ENCODE measurements at places on chromosomes 1 and 21.
A peak's percentile ranks its signal among the peaks of the same experiment; 100 is the strongest.

- DNase-seq = no peak
Observed at GRCh38 chr21:39313042-39313570, 326 bp downstream of the BRWD1 start.

GRCh38 chr1:222995620-222996309, 147.3 kb downstream of the TLR5 start:
- DNase-seq = no peak

DNA sequence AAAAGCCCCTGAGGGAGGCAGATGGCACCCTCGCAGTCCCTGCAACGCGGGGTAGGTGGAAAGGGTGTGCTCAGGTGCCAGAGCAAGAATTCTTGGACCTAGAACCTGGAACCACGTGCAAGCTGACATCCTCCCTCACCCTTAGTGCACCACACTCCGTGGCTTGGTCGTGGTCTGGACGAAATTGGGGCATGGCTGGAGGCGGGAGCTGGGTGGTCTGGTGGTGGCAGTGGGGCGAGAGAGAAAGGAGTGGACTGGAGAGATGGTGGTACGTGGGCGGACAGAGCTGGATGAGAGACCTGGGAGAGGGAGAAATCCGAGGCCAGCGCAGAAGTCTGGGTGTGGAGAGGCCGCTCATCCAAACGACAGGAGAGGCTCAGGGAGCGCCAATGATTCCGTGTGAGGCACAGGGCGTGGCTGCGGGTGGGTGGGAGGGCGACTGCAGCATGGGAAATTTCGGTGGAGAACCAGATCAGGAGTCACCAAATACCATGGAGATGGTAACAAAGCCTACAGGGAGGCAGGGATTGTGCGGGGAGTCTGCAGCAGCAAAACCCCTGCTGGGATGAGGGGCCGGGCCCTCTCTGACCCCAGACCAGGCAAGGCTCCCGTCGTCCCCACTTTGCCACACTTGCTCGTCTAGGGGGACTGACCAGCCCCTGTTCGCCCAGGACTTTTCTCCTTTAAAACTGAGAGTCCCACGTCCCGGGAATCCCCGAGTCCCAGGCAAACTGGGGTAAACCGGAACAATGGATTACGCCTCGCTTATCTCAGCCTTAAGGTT, 31.9 kb downstream of the CDCP2 start:
- no peak for DNase-seq

- no peak for DNase-seq
Observed at GRCh38 chr1:84096176-84096575, 47.9 kb upstream of the PRKACB start.

- no peak for DNase-seq
Observed at GRCh38 chr1:152535774-152536173, 21.5 kb downstream of the CRCT1 start.

DNA sequence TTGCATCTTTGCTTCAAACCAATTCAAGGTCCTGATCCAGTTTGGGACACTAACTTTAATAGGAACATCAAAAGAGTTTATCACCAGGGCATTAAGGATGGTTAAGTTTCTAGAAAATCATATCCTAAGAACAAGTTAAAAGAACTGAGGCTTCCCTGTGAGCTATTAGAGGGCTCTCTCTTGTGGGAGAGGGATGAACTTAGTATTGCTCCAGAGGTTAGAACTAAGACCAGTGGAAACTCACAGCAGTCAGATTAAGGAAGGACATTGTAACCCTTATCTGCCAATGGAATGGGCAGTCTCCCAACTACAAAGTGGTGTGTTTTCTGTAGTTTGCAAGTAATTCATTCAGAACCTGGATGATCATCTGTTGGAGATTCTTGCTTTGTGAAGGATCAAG, 36.8 kb downstream of the UBE2U start:
- no peak for DNase-seq

- DNase-seq = no peak
Observed at GRCh38 chr21:35249636-35250035, 200.5 kb upstream of the RUNX1 start.

DNA sequence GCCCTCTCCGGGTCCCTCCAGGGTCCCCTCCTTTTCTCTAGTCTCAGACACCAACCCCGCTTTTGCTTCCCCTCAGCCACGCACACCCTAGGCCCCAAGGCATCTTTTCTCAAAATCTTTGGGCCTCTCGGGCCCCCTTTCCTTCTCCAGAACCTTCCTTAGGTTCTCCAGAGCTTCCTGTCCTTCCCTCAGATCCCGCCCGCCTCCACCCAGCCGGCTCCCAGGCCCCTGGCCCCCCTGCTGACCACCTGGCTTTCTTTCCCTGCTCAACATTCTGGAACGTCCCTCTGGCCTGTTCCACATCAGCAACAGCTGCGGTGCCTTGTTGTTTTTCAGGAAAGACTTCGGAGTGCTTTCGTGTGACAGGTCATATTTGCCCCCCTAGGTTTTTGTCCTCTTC, 1.2 kb downstream of the ZDHHC18 start:
- DNase-seq = no peak

DNA sequence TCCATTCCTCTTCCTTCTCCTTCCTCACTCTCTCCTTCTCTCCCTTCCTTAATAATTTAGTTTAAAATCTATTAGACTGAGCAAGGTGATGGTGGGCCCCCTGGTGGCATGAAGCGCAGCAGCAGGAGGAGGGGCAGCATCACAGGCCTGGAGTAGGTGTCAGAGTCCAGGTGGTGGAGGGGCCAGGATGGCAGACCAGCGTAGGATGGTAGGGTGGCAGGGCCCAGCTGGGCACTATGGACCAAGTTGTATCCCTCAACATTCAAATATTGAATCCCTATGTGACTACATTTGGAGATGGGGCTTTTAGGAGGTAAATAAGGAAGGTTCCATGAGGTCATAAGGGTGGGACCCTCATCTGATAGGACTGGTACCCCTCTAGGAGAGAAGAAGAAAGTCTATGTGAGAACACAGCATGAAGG, 61.0 kb downstream of the WDR4 start:
- DNase-seq = peak; percentile 32

- DNase-seq = no peak
Observed at GRCh38 chr21:28473530-28474220, 519.0 kb downstream of the LTN1 start.

DNA sequence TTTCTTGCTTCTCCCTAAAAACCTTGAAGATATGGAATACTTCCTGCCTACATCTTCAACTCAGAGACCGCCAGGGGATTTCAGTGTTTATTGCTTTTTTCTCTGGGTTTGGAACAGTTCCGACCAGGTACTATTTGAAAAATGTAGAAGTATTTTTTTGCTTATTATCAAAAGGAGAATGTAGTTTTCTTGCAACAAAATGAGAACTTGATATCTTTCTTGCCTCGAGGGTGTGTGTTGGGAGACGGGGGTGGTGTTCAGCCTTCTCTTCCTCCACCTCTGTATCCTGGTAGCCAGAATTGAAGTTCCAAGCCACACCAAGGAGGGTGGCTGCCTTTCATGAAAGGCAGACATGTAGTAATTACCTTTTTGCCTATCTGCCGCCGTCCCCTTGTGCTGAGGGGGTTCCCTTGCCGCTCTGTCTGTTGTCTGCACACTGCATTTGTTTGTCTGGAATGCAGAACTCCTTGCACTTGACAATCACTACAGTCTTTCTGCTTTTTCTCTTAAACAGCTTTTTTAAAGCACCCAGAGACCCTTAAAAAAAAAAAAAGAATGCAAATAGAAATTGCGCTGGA, 212.1 kb downstream of the PBX1 start:
- DNase-seq = no peak

- DNase-seq = no peak
Observed at GRCh38 chr1:193516755-193517388, 330.5 kb upstream of the B3GALT2 start.

- no peak for DNase-seq
Observed at GRCh38 chr1:94799206-94799605, 21.0 kb upstream of the SLC44A3 start.

DNA sequence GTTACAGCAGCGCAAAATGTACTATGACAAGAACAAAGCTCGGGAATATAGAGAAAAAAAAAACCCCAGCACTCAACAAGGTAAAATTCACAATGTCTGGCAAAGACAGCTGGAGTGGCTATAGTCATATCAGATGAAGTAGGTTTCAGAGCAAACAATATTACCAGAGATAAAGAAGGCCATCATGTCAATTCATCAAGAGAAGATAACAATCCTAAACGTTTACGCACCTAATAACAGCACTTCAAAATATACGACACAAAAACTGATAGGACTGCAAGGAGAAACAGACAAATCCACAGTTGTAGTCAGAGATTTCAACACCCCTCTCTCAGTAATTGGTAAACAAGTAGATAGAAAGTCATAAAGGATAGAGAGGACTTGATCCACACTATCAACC, 455.2 kb downstream of the PTPRU start:
- no peak for DNase-seq

GRCh38 chr1:15639931-15640330, 22.7 kb downstream of the DDI2 start:
- DNase-seq = no peak

DNA sequence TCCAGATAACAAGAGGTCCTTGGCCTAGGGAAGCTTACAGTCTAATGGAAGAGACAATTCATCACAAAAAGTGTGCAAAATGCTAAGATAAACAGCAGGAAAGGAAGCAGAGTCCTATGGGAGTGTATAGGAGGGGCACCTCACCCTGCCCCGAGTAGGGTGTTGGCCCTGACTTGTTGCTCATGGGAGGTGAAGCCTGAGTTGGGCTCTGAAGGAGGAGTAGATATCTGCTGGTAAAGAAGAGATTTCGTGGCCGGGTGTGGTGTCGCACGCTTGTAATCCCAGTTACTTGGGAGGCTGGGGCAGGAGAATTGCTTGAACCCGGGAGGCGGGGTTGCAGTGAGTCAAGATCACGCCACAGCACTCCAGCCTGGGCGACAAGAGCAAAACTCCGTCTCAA, 18.6 kb upstream of the GPR37L1 start:
- DNase-seq = no peak

DNA sequence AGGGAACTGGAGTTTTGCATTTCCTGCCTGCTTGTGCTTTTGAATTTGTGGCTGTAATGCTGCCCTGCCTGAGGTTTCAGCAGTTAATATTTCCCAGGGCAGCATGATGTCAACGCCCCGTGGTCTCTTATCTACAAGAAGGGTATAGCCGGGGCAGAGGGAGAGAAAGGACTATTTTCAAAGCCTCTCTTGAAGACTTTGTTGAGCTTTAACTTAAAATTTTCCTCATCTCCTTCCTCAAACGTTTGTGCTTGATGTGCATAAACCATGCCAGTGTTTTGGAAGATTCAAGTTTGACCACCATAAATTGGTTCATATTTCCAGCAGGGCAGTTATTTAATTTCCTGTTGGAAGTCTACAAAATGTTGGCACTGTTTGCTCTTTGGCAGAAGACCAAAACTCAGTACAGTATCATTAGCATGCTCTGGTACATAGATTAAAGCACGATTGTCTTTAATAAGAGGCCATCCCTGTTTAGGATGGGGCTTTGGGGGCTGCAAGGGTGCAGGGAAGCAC, 43.4 kb downstream of the ROR1 start:
- no peak for DNase-seq

GRCh38 chr1:225872075-225872430, 10.1 kb downstream of the TMEM63A start:
- DNase-seq = no peak

GRCh38 chr1:47711848-47712492, 274.1 kb downstream of the FOXD2 start:
- no peak for DNase-seq

DNA sequence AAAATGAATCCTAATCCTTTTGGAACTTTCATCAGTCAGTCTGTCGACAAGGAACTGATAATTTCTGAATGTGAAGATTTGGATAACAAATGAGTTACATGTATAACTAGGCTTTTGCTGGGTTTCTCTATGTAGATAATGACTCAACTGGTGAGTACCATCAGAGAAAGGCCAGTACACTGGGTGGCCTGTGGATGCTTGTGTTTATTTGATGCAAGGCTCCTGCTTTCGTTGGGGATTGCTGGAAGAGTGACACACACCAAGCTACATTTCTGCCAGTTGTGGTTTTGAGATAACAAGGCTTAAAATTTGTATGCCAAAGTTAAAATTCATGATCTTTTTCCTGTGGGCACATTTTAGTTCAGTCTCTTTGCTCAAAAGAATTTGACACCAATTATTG, 115.7 kb upstream of the UBE2U start:
- no peak for DNase-seq

DNA sequence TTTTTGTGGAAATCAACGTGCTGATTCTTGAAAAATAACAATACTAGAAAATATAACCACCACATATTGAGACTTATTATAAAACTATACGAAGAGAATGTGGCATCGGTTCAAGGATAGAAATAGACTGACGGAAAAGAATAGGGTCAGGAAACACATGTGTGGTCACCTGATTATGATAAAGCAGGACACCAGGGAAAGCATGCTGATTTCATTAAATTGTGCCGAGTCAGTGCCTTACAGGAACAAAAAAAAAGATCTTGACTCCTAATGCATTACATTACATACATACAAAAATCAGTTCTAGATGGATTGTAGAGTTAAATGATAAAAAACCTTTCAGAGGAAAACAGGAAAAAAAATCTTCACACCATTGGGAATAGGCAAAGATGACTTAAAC, 43.5 kb upstream of the SERPINC1 start:
- DNase-seq = no peak

DNA sequence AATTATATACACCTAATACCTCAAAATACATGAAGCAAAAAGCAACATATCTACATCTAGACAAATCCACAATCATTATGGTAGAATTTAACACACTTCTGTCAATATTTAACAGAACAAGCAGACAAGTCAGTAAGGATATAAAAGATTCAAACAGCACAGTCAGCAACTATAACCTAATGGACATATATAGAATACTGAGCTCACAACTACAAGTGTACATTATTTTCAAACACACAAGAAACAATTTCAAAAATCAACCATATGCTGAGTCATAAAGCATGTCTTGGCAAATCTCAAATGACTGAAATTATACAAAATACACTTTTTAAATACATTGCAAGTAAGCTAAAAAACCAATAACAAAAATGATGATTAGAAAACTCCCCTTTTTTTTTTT, 178.0 kb downstream of the TOMM20 start:
- no peak for DNase-seq

DNA sequence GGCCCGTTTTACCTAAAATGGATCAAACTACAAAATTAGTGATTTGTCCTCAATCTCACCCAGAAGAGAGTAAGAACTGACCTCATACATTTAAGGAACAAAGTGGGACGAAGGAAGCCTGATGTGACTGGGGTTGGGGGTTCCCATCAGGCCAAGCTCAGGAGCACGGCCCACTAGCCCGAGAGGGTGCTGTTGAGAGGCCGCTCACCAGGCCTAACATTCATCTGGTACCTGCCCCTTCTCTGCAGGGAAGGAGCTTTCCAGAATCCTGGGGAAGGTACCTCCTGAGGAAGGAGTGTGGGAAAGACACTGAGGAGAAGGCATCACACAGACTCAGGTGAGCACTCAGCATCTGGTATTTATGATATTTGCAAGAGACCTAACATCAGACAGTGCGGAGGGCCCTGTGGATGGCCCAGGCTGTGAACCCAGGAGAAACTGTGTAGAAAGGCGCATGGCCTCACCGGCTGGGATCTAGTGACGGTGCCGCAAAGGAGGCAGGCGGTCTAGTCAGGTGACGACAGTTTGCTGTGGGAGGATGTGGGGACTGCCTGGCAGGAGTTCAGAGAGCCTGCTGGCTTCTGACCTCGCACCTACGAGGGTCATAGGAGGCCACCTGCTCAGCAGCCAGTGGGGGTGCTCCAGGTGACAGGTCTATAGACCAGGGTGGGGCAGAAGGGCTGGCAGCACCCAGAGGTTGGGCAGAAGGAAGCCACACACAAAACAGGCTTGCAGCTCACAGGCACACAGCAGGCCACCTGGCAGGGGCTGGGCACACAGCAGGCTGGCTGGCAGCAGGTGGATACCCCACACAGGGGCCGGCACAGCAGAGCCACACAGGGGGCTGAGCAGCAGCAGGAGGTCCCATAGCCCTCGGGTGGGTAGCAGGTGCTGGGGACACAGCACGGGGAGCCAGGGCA, 543 bp downstream of the KRTAP12-4 start:
- DNase-seq = peak; percentile 17

GRCh38 chr1:243756529-243756928, 93.5 kb downstream of the AKT3 start:
- DNase-seq = no peak

Data from stimulated activated CD8-positive, alpha-beta memory T cell treated with anti-CD3 and anti-CD28 coated beads, Interleukin-12 subunit alpha, Interleukin-12 subunit beta, amount 100 ng/mL, for 4 hours (primary cell).